ENCODE measurements at places on chromosomes 4 and X.

DNA sequence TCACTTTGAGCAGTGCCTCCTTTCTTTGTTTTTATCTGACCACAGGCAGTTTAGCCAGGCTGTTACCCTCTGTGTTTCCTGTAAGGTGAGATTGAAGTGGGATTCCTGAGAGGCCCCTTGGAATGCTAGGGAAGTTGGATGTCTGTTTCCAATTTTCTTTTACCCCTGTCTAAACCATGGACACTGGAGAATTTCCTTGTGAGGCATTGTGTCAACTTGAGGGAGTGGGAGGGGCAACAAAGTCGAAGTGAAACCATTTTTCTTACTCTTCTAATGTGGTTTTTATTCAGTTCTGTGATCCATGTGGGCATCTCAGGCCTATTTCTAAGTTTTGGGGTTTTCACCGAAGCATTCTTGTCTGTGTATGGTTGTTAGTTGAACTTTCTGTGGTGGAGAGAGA lies 296.1 kb upstream of the UGT8 start:
- no peak for DNase-seq

DNA sequence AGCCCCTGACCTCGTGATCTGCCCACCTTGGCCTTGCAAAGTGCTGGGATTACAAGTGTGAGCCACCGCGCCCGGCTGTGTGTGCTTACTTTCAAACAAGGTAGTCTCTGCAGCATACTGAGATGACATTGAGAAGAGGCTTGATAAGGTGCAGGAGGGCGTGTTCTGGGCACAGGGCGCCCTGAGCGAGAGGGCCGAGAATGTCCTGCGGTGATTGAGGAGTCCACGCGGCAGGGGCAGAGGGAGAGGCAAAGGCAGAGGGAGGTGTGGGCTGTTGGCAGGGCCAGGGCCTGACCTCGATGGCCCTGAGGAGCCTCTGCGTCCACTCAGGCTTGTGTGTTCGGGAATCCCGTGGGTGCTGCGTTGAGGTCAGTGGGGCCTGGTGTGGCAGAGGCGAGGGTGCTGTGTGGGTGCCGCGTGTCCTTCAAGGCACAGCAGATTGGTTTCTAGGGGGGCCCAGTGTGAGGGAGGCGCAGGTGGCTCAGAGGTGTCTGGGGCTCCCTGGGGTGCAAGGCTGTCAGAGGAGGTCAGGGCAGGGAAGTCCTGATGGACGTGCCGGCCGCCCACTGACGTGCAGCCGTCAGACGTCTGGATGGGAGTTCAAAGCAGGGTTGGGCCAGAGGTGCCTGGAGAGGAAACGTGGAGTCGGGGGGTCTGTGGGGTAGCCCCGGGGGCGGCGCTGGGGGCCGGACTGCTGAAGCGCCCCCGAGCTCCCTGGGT lies 12.1 kb downstream of the PCGF3 start:
- DNase-seq: no peak

DNA sequence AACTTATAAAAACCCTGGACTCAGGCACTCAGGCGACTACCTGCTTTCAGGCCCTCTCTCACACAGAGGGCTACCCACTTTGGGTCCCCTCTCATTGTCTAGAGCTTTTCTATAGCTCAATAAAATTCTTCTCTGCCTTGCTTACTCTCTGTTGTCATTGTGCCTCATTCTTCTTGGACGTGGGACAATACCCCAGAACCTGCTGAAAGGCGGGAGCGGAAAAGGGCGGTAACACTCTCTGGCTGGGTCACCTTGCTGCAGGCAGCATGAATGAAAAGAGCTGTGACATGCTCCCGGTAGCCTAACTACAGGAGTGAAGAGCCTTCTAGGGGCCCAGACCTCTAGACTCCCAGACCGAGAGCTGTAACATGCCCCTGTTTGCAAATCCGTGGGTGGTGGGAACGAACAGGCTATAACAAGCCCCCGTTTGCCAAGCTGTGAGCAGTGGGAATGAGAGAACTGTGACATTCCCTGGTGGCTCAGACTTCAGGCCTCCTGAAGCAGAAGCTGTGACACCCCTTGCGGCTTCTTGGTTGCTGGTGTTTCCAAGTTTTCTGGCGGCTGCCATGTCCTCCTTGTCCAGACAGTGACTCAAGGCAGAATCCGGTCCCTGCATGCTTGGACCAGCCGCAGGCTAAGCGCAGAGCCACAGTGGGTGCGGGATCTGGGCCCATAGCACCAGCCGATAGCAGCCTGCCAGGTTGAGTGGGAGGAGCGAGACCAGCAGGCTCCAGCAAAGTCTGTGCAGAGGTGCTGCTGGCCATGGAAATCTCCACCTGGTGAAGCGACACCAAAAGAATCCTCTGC lies 684.6 kb downstream of the ARAP2 start:
- no peak for DNase-seq

GRCh38 chr4:82903737-82904136 lies 3.2 kb downstream of the THAP9 start:
- no peak for DNase-seq

DNA sequence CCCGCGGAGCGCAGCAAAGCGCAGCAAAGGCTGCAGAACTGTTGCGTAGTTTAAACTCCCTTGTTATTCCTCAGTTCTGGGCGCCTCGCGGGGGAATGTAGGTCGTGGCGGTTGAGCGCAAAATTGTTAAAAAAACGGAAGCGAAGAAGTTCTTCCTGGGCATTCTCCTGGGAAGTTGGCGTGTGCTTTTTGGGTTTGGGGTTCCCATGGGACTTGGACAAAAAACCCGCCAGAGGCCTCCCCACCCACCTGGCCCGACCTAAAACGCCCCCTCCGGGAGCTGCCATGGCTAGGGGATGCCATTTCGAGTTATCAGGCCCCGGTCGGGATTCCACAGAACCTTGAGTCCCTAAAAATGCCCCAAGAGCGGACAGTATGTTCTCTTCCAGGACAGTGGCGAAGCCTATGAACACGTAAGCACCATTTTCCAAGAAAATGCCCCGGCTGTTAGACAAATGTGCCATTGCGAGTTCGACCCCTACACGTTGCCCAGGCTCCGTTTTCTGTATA lies 8.9 kb downstream of the ZIC3 start:
- DNase-seq: no peak

- no peak for DNase-seq
Observed at GRCh38 chr4:99403380-99404184, 31.6 kb downstream of the ADH7 start.

GRCh38 chr4:140138428-140138827 lies 15.6 kb downstream of the MAML3 start:
- DNase-seq: no peak

- DNase-seq: no peak
Observed at GRCh38 chrX:106716463-106716862, 10.0 kb upstream of the RNF128 start.

DNA sequence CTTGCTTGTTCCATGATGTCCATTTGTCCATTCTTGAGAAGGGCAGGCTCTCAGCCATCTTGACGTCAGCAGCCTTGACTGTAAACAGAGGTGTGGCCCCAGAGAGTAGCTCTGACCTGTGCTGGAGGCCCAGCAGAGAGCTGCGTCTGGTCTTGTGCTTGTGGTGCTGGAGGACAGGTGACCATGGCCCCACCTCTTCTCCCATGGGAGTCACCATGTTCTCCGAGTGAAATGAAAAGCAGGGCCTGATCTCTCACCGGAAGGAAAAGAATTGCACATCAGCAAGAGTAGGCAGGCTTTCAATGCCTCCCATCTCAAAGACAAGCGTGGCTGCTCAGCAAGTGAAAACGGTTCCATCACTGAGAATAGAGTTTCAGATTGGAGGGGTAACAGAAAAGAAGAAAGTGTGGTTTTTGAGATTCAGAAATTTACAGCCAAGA lies 11.5 kb downstream of the PARM1 start:
- DNase-seq: no peak

GRCh38 chrX:6228720-6229119 lies at the start of gene NLGN4X:
Gene NLGN4X (minus strand): TSS chrX:6228867. CDS start chrX:6151466, 77,401 bp downstream.
- DNase-seq: no peak

DNA sequence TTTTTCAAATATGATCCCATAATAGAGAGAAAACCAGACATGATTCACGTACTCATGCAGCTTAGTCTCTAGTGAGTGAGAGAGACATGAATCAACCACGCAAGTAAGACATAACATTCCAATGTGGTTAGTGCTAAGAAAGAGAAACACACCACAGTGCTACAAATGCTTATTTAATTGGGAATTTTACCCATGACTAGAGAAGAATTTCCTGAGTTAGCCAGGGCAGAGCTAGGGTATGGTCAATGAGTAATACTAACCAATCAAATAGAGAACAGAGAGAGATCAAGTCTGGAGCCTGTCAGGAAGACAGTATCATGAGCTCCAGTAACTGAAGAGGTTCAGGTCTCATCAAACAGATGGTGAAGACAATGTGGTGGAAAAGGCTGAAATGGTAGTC lies 495.2 kb downstream of the PDGFC start:
- DNase-seq: no peak

GRCh38 chrX:100615005-100615404 lies 21.6 kb downstream of the TSPAN6 start:
- no peak for DNase-seq

- DNase-seq: no peak
Observed at GRCh38 chr4:26715636-26716242, 131.9 kb downstream of the TBC1D19 start.

DNA sequence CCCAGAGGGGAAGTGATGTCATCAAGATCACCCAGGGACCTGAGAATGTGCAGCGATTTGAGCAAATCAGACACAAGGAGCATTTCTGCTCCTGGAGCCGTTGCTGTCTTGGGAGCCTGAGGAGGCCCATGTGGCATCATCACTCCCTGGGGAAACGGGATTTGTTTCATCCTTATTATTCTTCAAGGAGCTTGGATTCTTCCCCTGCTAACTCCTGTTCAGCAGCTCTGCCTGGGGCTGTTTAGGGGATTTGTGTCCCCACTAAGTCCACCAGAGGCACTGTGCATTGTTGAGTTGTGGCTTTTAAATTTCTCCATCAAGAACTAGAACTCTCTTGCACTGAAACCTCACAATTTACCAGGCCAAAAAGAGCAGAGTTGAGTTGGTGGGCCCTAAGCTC lies 104.2 kb upstream of the MSX1 start:
- DNase-seq: no peak

DNA sequence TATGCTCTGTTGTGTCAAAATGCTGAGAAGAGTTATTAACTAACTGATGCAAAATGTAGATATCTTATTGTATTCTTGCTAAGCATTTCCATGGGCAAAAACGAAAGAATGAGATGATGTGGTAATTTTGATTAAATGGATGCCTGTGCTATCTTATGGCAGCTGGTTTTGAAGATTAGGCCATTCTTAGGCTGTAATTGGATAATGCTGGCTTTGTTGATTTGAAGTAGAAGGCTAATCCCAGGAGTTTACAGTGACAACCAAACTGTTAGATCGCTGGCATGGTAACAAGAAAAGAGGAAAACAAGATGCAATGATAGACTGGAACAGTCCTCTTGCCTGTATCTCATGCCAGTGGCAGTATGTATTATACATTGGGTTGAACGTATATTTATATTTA lies 74.1 kb upstream of the WDR44 start:
- no peak for DNase-seq

DNA sequence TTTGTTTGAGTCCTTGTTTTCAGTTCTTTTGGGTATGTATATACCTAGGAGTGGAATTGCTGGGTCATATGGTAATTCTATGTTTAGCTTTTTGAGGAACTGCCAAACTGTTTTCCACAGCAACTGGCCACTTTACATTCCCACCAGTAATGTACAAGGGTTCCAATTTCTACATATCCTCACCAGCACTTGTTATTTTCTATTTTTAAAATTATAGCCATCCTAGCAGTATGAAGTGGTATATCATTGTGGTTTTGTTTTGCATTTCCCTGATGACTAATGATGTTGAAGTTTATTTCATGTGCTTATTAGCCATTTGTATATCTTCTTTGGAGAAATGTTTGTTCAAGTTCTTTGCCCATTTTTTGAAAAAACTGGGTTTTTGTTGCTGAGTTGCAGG lies 39.6 kb downstream of the TMEM164 start:
- DNase-seq: no peak

- no peak for DNase-seq
Observed at GRCh38 chr4:126727461-126727860, 905.3 kb upstream of the INTU start.

DNA sequence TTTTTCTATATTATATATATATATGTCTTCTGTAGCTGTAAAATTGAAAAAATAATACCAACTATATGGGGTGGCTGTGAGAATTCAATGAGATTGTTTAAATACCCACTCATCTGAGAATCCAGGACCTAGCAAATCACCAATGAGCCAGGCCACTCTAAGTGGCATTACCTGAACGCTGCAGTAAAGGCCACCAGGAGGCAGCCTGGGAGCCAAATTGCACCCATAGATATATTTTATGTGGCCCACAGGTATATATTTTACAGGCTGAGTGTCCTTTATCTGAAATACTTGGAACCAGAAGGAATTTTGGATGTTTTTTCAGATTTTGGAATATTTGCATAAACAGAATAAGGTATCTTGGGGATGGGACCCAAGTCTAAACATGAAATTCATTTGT lies 58.2 kb upstream of the C4orf50 start:
- DNase-seq: no peak

- no peak for DNase-seq
Observed at GRCh38 chr4:139316733-139317132, 14.5 kb upstream of the NDUFC1 start.

DNA sequence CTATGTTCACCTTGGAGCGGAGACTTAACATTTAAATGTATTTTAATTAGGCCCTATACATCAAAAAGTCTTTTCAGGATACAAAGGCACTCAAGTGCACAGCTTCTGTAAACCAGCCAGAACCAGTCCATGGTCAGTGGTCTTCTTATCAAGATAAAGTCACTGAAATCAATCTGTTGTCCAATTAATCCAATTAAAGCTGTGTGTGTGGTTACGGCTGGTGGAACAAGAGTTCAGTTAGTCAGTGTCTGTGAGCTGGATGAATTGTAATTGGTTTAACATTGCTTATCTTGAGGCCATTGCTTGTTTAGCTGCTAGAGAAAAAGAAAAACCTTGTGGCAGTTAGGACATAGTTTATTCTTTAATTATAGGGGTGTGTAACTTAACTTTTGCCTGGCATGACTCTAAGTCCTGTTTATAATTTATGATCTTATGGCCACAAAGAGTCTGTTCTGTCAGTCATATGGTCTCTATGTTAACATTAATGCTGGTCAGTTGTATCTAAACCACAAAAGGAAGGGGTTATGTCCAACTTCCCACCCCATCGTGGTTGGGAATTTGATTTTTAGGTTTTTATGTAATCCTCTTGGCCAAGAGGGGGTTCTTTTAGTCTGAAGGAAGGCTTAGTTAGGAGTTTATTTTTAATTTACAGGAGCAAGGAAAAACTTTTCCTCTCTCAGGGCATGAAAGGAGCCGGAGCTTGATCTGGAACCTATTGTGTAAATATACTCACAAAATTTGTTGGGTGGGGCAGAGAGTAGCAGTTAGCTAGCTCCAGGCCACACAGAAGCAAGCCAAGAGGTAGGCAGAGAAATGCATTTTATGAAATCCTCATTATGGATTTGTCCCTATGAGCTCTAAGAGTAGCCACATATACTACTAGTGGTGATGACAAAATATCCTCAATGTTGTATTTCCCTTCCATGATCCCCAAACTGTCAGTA lies 665.7 kb upstream of the ACTRT1 start:
- no peak for DNase-seq

DNA sequence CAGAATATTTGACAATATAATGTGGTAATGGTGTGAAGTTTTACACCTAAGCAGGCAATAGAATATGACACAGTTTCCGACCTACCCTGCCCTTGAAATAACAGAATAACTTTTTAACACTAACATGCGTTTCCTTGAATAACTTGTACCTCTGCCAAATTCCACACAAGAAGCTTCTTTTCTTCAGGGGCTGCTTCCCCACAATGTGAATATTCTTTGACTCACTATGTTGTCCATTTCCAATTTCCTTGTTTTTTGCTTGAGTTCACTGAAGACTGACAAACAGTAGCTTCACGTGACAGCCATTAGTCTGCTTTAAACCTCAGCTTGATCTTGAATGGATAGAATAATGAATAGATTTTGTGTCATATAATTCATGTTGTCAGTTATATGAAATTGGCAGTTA lies 14.3 kb downstream of the SHROOM3 start:
- DNase-seq: no peak
